Hippocampal formation (tissue), 2 donors: ENCODE measurements at places on chromosomes 3 and 15.

GRCh38 chr15:82931221-82931620, 21.3 kb downstream of the HOMER2 start:
- DNase-seq, result peak; percentile 28

GRCh38 chr3:157958457-157958856, 147.8 kb downstream of the SHOX2 start:
- DNase-seq, result no peak

DNA sequence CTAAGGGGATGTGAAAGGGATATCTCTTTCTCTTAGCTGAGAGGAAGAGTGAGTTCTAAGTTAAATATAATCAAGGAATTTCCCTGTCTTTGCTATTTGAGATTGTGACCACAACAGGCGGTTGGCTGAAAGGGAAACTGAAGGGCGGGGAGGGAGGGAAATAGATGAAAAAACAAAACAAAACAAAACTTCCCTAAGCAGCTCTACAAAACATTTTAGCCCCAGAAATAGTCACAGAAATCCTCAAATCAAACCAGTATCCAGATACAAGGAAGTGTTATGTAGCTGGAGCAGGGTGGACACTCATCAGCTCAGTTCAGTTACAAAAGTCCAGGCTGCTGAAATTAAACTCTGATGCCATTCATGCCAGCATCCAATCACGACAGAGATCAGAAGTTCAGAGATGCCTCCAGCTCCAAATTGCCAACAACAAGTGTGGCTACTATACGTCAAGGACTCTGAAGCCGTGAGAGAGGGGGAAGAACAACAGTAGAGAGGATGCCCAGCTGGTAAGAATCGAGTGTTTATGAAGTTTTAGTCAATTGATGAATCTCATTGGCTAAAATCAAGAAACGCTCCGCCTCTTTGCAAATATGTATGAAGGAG, 319 bp upstream of the TP63 start:
- DNase-seq, result no peak

GRCh38 chr3:25283613-25284012, 144.4 kb upstream of the RARB start:
- no peak for DNase-seq

DNA sequence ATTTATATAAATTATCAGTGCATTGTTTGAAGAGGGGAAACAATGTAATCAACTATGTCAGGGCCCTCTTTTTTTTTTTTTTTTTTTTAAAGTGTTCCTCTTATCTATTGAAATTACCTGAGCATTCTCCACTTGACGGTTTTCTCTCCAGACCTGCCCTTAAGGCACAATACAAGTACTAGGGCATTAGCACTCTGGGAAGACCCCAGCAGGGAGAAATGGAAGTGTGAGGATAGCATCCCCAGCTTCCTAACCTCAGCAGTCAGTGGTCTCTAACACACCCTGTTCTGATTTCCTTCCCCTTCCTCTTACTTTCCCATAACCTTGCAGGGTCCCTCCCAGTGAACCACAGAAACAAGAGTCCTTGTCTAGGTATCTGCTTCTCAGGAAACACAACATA, 458.3 kb upstream of the ARL6 start:
- no peak for DNase-seq

- DNase-seq, result peak; percentile 49
Measured at GRCh38 chr15:80567721-80568157, 127.4 kb upstream of the ABHD17C start.

DNA sequence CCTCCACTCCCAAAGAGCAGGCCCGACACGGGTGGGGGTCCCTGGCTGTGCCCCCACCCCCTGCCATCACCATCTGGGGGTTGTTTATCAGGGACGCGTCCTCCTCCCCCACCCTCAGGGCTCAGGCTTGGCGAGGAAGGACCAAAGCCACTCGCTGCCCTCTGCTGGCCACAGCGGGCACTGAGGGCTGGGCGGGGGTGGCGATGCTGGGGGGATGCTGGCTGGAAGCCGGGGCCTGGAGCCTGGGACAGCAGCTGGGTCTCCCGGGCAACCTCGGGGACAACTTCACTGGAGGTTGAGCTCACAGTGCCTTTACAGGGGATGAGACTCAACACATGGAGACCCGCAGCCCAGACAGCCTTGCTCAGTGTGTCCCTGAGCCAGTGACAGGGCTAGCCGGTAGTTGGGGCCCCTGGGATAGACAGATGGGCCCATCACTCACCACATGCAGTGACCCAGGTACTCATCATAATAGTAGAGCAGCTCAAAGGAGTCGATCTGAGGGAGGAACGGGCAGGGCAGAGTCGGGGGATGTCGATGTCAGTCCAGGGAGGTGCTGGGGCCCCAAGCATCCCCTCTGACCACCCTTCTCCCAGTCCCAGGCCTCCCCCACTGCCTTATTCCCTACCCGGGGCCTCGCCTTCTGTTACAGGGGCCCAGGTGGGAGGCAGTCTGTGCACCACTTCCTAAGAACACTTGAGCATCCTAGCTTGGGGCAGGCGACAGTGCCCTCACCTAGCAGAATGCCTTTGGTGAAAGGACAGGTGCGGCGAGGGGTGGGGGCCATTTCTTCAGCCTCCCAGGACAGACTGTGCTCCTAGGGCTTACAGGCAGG, 5.9 kb upstream of the CALML4 start:
- peak; percentile 57 for DNase-seq

GRCh38 chr3:99485286-99485685, 153.1 kb upstream of the COL8A1 start:
- DNase-seq, result no peak

GRCh38 chr3:138944929-138945708, 1.8 kb downstream of the FOXL2 start:
- DNase-seq, result no peak

DNA sequence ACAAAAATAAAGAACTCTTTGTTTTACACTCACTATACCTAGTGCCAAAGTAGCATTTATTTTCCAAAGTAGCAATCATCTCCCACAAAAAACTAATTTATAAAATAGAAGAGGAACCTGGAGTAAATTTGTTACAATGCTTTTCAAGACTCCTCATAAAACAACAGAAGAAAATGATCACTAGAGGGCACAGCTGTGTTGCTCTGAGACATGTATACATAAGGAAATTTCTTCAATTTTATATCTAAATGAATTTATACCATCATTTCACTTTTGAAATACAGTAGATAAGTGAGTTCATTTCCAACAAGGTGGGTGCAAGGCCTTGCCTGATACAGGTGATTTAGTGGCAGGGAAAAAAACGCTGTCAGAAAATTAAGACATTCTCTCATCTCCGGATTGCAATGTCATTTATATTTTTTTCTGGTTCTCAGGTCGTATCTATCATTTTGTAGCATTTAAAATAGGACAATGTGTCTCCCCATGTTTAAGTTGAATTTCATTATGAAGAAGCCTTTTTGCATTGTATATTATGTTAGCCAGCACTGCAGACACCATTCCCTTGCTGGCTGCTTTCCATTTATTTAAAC, 25.3 kb upstream of the ARHGEF26 start:
- no peak for DNase-seq

GRCh38 chr3:75265897-75266296, 398.2 kb upstream of the FRG2C start:
- no peak for DNase-seq

DNA sequence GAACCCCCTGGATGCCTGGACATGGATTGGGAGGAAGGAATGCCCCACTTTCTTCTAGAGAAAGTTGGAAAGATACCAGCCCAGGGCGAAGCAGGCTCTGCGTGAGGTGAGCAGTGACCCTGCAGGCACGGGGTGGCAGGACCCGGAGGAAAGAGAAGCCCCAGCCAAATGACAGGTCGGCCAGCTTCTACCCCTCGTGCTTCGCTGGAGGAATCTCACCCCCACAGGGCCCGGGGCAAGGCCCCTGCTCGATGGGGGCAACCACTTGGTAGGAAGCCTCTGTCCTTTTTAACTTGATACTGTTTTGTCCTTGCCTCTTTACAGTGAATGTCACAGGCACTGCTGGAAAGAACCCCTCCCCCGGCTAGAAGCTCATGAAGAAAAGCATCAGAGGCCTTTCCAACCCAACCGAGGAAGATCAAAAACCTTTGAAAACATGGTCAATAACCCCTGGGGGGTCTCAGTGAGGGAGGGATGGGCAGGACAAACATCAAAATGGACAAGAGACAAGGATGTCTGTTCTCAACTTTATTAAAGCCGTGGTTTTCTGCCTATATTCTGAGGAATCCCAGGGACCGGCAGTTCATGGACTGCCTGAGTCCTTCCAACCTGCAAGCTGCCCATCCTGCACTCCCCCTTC, 54.4 kb downstream of the SH3BP5 start:
- no peak for DNase-seq

DNA sequence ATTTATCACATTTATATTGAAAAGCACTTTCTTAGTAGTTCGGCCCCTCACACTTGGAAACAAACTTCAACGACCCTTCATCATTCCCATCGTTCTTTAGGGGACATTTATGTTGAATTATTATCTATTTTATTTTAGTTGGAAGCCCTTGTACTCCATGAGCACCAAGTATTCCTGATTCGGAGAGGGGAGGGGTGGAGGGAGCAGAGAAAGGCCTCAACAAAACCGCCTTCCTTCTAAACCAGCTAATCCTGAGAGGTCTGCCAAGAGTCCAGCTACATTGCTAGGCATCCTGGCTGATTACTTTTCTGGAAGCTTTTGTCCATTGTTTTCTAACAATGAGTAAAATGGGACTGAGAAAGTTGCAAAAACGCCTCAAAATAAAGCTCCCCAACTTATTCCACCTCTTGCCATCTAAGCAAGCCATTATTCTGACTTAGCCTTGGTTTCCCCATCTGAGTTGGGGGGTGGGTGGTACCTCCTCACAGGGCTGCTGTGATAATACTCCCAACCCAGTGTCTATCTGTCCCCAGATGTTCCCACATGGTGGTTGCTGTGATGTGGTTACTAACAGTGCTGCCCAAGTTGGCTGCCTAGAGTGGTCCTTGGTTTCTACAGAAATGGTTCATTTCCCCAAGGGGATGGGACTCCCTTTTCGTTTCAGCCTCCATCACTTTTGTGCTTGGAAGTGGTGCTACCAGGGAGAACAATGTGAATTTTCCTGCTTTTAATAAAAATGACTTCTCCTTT, 1.2 kb upstream of the TMEM158 start:
- DNase-seq, result no peak

GRCh38 chr3:166531730-166532129, 694.5 kb upstream of the BCHE start:
- DNase-seq, result no peak

GRCh38 chr3:118987477-118987876, 47.2 kb downstream of the IGSF11 start:
- DNase-seq, result peak; percentile 84

GRCh38 chr3:184366619-184367289, 5.2 kb downstream of the POLR2H start:
- DNase-seq, result no peak

DNA sequence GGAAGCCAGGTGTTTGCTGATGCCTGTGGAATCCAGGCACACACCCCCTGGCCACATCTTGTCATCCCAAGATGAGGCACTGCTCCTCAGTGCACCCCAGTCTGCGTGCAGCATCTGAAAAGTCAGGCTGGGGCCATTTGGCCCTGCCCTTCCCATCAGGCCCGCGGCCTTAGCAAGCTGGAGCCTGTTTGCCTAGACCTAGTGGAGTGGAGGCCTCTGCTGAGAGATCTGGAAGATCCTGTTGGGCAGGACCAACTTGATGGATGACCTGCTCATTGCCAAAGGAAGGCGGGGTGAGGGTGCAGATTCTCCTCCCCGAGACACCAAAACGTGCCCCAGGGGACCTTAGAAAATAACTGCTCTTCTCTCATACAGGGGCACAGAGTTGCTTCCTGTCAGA, 220.2 kb downstream of the SHQ1 start:
- no peak for DNase-seq

GRCh38 chr15:69758810-69759790, 306.5 kb downstream of the RPLP1 start:
- no peak for DNase-seq

DNA sequence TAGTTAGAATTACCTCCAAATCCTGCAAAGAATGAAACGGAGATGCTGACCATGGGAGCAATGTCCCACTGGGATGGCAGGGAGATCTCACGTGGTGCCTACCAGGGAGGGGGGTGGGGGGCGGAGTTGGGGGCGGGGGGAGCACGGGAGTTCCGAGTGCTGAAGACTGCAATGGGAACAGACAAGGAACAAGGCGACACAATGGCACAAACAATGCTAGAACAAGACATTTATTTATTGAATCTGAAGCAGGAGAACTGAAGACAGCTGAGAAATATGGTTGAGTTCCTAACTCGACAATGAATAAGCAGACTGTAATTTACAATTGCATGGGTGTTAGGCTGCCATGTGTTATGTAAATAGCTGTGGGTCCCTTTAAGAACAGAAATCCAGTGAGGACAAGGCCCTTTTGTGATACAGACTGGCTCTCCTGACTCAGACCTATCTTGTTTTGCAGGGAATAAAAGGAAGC, 91.2 kb downstream of the AQP9 start:
- peak; percentile 60 for DNase-seq

- DNase-seq, result no peak
Measured at GRCh38 chr15:80202016-80202315, 49.2 kb downstream of the FAH start.

DNA sequence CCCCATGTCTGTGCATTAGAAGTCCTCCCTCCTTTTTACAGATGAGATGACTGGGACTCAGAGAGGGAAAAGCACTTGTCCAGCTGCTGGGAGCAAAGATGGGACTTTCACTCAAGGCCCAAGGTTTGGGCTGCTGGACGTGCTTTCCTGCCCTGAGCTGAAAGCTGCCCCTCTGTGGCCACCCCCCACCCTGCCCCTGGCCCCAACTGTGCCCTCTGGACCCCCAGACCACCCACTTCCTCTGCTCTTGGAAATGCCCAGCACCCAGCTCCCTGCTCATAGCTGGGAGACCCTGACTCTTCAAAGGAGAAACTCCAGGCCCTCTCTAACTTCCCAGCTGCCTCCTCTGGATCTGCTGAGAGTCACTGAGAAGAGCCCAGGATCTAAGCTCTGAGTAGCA, 20.7 kb downstream of the GRIP2 start:
- DNase-seq, result no peak

GRCh38 chr15:72197460-72198355, at the start of gene GRAMD2A:
Gene GRAMD2A, minus strand, starts transcription at chr15:72197787.
- DNase-seq, result no peak

- DNase-seq, result no peak
Measured at GRCh38 chr3:4877173-4877787, 102.0 kb upstream of the BHLHE40 start.

DNA sequence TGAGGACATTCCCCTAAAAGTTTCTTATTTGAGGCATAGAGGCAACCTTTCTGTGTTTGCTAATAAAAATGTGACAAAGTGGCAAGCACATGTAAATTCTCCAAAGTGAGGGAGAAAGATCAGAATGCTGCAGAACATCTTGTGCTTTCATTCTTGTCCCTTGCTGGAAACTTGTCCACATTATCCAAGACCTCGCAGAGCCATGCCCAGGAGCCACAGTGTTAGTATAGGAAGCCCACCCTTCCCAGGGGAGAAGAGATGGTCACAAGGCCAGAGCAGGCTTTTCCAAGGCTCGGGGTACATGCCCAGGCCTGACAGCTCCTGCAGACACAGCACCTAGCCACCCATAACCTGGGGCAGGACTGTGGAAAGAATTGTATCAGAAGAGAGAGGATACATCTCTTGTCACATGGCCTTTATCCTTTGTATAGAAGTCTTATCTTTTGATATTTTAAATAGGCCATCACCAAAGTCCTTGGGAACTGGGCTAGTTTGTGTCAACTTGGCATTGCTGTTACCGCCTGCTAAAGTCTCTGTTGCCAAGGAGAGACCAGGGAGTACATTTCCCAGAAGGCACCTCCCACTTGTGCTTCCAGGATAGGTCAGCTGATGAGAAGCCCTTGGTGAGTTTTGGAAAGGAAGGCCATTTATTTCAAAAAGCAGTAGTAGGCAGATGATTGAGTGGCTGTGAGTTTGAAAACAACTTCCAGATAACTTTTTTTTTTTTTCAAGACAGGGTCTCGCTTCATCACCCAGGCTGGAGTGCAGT, 10.5 kb downstream of the DLEC1 start:
- DNase-seq, result no peak

- no peak for DNase-seq
Measured at GRCh38 chr3:170572665-170573253, 13.1 kb downstream of the SLC7A14 start.
